ENCODE measurements at places on chromosomes 6 and 20. TPM values are rescaled to one million over a fixed set of nuclear protein-coding genes. Genes with fewer than 3 reads are reported as not detected.

- no peak overlapping the region for H3K4me3 ChIP-seq
- H3K27ac ChIP-seq: no peak overlapping the region
- H3K4me1 ChIP-seq: no peaks in the 10 kb centered on the region
- H3K27me3 ChIP-seq: no peaks in the 10 kb centered on the region
- no peaks in the 10 kb centered on the region for H3K36me3 ChIP-seq
- DNase-seq: no peak
Measured at GRCh38 chr6:93562582-93562981, 143.2 kb upstream of the EPHA7 start.

- no peak overlapping the region for H3K4me3 ChIP-seq
- no peaks in the 10 kb centered on the region for H3K4me1 ChIP-seq
- no peaks in the 10 kb centered on the region for H3K36me3 ChIP-seq
- no peak for DNase-seq
Measured at GRCh38 chr6:51450958-51451357, 632.3 kb downstream of the TFAP2B start.

DNA sequence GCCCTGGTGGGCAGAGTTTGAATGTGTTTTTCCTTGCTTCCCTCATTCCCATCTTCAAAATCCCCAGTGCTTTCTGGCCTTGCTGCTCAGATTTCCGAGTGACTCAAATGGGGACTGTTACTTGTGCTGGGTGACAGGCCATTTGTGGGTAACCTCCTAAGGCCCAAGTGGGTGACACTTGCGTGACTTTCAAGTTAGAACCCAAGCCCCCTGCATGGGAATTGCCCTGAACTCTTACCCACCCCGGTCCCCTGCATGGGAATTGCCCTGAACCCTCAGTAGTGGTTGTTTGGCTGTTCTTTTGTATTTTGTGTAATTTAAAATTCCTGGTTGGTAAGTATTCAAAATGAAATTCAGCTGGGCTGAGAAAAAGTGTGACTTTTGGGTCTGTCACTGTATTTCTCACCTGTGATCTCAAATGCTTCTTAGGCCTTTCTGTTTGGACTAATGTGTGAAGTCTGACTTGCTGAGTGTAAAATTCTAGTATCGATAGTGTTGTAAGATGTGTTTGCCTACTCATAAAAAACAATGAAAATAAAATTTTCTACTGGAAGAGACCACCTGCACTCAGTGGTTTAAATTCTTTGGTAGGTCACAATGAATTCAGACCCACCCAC, 12.4 kb upstream of the RBM38 start:
- H3K4me3 ChIP-seq: no peak overlapping the region
- H3K27me3 ChIP-seq: no peaks in the 10 kb centered on the region
- H3K36me3 ChIP-seq: no peaks in the 10 kb centered on the region

DNA sequence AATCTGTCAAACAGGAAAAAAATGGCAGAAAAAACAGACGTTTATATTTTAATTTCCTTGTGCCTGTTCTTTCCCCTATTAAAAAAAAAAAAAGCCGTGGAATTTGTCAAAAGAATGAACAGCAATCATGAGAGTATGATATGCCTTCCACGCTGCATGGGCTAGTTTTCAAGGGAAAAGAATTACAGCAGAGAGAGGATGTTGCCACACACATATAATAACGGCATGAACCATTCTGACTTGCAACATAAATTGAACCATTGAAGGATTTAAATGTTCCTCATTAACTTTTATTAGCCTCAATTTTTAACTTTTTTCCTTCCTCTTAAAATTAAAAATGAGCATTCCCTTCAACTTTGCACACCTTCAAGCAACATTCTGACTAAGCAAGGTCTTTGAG, 301.8 kb downstream of the FOXC1 start:
- DNase-seq: no peak
- no peak overlapping the region for H3K4me3 ChIP-seq
- H3K27ac ChIP-seq: no peak overlapping the region
- H3K4me1 ChIP-seq: no peaks in the 10 kb centered on the region

GRCh38 chr20:39433466-39433865, 471.3 kb downstream of the DHX35 start:
- H3K4me1 ChIP-seq: no peaks in the 10 kb centered on the region
- no peaks in the 10 kb centered on the region for H3K27me3 ChIP-seq
- no peak for DNase-seq
- no peak overlapping the region for H3K4me3 ChIP-seq
- H3K27ac ChIP-seq: no peak overlapping the region

SASH1 gene
- total RNA-seq: 107 TPM

SLC12A5 gene
- 0.33 TPM for total RNA-seq

All from breast epithelium (tissue), 4 donors.